Activated gamma-delta T cell treated with Interleukin-2 at 50 U/mL for 16 hours (primary cell): ENCODE measurements at places on chromosomes 11 and 22.
A peak's percentile ranks its signal among the peaks of the same experiment; 100 is the strongest.

- peak; percentile 63 for DNase-seq
These were observed 195.9 kb downstream of the CSNK2A3 start for GRCh38 chr11:11157185-11157584.

DNA sequence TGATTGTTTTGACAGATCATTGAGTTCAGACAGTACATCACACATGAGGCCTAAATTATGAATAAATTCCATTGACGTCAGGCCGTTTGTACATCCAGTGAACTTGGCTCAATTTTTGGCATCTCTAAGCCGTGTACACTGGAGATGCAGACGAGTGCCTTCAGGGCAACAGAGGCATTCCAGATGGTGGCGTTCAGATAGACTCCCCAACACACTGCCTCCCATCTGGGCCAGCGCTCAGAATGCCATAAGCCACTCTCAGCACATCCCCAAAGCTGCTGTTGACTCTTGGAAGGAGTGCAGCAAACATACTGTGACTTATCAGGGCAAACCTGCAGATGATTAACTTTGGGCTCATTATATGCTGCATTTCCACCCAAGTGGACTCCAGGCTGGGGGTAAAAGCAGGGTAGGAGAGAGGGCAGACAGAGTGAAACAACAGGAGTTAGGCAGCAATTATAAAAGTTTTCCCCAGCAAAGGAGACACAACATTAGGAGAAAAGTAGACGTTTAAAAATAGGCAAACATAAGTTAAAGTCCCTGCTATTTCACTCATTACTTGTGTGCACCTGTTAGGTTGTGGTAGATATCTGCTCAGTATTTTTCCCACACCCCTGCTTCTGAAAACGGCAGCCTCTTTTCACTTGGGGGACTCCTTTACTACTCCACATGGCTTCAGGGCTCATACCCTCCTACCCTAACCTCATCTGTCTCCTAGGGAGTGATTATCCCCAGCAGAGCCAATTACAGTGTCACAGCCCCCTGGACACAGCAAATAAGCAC, 60.2 kb upstream of the PDE3B start:
- DNase-seq = no peak

DNA sequence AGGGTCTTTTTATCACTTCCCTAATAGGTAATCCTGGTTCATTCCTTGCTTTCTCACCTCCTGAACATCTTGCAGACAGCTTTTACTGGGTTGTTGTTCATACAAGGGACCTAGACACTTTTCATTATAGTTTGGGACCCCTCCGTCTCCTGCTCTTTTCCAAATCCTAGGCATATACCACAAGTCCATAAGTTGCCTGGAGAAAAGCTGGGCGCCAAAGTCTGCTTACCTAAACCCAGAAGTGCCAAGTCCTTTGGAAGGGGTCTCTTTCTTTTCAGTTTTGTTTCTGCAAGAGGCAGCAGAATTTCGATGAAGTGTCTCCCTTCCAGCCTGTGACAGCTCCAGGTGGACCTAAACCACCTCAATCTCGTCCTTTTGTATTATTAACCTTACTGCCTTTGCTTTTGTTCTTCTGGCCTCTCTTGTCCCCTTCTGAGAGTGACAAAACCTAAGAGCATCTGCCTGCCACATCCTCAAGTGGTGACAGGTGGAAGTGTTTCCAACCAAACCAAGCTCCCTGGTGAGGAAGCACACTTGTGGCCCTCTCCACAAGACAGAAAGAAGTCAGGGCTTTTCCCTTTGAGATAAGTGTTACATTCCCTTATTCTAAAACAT, 19.5 kb upstream of the P2RY6 start:
- DNase-seq = no peak

DNA sequence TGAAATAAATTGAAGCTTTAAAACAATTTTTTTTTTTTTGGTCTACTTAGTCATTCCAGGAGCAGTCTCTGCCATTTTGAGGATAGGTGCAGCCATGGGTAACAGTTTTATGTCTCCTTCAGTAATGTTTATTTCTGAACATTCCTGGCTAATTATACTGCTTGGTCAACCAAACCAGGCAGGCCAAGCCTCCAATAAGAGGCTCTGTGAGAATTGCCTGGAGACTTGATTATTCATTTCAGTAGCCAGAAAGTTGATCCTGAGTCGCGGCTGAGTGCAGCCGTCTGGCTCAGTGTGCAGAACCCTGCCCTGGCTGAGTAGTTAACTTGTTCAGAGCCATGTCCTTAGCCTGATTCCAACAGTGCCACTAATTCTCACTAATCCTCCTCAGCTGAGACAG, 364.0 kb upstream of the FAT3 start:
- no peak for DNase-seq

GRCh38 chr11:78210000-78210608, 21.4 kb downstream of the USP35 start:
- DNase-seq = no peak

DNA sequence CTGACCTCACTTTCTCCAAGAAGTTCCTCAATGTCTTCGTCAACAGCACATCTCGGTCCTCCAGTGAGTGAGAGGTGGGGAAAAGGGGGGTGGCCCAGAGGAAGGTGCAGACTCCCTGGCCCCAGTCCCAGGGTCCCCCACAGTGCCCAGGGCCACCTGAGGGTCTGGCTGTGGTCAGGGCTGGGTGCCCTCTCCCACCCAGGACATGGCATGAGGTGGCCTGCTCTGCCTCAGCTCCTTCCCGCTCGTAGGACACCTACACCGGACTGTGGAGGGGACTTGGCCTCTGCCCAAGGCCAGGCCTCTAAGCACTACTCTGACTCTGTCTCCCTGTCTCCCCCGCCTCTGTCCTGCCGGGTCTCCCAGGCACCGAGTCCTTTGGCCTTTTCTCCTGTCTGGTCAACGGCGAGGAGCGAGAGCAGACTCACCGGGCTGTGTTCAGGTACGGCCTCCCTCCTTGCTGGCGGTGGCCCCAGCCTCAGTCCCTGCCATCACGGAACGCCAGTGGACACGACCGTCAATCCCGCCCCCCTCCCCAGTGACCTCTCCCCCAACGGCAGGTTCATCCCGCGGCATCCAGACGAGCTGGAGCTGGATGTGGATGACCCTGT, 4.5 kb downstream of the MAPK8IP2 start:
- no peak for DNase-seq
